ENCODE measurements at places on chromosomes 13 and 19.

DNA sequence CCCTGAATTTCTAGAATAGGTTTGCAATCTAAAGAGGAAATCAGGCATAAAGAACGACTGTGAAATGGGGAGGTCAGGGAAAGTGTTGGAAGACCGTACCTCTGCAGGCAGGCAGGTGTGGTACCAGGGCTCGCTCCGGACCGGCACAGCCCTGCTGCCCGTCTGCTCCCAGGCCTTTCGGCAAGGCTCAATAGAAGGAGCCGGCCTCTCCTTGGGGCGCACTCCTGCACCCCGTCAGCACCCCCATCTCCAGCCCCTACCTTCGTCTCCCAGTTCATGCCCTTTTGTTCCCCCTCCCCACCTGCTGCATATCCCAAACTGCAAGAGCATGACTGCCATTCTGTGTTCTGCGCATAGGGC, 139.8 kb upstream of the SOX1 start:
- no peak for DNase-seq

- DNase-seq, result no peak
Measured at GRCh38 chr19:40466219-40466984, 399 bp upstream of the SPTBN4 start.

DNA sequence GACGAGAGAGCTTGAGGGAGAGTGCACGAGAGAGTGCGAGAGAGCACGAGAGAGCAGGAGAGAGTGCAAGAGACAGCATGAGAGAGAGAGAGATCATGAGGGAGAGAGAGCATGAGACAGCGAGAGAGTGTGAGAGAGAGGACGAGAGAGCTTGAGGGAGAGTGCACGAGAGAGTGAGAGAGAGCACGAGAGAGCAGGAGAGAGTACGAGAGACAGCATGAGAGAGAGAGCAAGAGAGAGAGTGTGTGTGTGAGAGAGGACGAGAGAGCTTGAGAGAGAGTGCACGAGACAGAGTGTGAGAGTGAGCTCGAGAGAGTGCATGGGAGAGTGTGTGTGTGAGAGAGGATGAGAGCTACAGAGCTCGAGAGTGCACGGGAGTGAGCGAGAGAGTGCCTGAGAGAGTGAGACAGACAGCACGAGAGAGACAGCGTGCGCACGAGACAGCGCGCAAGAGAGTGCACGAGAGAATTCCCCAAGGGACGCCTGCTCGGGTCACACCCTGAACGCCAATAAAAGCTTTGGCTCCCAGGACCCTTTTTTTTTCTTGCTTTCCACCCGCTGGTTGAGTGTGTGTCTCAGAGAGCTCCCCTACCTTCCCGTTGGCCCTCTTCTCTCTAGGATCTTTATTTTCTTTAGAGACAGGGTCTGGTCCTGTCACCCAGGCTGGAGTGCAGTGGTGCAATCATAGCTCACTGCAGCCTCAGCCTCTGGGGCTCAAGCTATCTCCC, 3.7 kb downstream of the CD70 start:
- no peak for DNase-seq

DNA sequence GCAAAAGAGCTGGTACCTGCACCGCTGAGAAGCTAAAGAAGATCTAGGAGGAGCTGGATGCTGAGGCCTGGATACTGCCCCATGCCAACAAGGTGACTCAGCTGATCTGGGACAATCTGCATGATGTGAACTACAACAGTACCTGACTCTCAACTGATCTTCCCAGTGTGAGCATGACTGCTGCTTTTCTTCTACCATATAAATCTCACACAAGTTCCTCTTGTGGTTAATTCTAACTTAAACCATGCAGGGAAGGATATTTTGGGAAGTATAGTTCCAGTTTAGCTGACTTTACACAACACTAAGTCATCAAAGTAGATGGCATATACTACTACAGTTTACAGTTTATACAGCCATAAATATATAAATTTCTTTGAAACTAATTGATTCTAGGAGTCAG, 91.9 kb downstream of the SLAIN1 start:
- no peak for DNase-seq

GRCh38 chr13:27194895-27195764, 23.5 kb upstream of the USP12 start:
- DNase-seq, result no peak

- DNase-seq, result no peak
Measured at GRCh38 chr19:7526059-7526929, 3.9 kb downstream of the MCOLN1 start.

GRCh38 chr13:26198116-26198515, 24.0 kb downstream of the RNF6 start:
- no peak for DNase-seq

- no peak for DNase-seq
Measured at GRCh38 chr13:57787058-57787791, 155.7 kb downstream of the PCDH17 start.

GRCh38 chr13:27186295-27186694, 14.7 kb upstream of the USP12 start:
- no peak for DNase-seq

GRCh38 chr19:2060884-2061494, 9.9 kb upstream of the MKNK2 start:
- DNase-seq, result peak; percentile 90

- no peak for DNase-seq
Measured at GRCh38 chr13:28953714-28954418, 133.7 kb downstream of the MTUS2 start.

DNA sequence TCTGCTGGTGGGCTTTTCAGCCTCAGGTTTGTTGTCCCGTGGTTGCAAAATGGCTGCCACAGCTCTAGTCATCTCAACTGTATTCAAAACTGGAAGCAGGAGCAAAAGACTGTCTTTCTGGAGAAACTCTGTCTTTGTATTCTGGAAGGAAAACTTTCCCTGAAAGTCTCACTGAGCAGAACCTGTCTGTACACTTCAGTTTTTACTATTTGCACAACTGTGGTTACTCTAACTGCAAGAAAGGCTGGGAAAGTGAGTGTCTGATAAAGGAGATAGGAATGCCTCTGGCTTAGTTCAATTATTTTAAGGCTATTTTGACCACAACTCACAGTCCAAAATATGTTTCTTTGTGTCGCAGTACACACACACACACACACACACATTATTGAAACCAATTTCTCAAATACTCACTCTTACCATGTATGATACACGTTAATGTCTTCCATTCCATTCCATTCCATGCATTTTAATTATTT, 49.7 kb upstream of the EHD2 start:
- no peak for DNase-seq

Measured in substantia nigra (tissue), 51 donors.